ENCODE measurements at places on chromosomes 11 and 22.
A peak's percentile ranks its signal among the peaks of the same experiment; 100 is the strongest.

GRCh38 chr11:85114786-85115185 lies 512.4 kb downstream of the DLG2 start:
- DNase-seq, result peak; percentile 65

- no peak for DNase-seq
These were observed 37.4 kb downstream of the KCNQ1 start for GRCh38 chr11:2482204-2482603.

DNA sequence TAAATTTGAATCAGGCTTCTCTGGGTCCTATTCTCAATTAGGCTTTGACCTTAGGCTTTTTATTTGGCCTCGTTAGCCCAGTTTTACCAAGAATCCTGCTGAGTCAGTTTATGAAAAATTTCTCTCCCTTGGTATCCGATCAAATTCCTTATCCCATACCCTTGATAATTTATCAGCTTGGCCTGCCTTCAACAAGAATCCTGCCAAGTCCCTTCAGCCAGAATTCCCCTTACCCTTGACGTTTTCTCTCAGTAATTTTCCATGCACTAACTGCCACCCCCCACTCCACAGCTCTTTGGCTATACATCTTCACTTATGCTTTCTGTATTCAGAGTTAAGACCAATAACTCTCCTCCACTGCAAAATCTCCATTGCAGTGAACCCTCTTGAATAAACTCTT lies 811.0 kb upstream of the CCDC90B start:
- DNase-seq, result peak; percentile 8

DNA sequence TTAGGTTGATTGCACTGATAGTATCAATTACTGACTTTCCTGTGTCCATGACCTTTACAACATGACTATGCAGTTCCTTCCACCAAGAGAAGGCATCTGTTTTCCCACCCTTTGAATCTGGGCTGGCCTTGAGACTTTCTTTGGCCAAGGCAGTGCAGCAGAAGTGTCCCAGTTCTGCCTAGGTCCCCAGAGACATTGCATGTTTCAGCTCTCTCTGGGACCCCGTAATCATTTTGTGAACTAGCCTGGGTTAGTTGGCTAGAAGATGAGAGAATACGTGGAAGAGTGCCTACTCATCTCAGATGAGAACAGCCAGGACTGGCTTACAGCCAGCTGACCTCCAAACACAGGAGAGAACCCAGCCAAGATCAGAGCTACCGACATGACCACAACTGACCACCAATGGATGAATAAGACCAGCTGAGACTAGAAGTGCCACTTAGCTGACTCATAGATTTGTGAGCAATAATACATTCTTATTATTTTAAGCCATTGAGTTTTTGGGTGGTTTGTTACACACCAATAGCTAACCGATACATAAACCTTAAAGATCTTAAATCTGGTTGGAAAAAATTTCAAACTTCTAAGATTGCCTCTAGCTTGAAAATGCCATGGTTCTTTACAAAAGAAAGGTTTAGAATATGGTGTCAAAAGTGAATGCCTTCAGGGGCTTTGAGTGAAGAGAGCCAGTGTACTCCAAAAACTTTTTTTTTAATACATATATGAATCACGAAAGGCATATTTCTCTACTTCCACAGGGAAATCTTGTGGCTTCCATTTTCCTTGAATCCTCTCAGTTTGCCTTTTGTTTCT lies 145.2 kb downstream of the FBXO7 start:
- peak; percentile 67 for DNase-seq

DNA sequence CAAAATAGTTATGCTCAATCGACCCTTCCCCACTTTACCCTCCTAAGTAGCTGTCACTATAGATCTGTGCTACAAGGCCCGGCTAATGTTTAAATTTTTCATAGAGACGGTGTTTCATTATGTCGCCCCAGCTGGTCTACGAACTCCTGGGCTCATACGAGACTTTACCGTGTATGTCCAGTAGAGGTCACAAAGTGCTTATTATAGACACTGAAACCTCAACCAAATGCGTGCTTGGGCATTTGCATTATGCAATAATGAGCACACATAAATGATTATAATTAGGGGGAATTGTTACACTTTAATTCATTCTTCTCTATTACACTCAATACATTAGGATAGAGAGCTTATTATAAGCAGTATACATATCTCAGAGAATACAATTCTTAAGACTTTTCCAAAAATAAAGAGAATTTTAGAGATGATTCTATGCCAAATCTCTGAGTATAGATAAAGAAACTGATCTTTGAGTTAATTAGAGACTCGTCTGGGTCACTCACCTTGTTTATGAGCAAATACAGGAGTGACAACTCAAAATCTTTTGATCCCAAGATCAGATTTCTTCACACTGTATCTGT lies 12.5 kb upstream of the MRPL16 start:
- peak; percentile 25 for DNase-seq

GRCh38 chr11:22577854-22578253 lies 47.8 kb downstream of the FANCF start:
- DNase-seq, result no peak

DNA sequence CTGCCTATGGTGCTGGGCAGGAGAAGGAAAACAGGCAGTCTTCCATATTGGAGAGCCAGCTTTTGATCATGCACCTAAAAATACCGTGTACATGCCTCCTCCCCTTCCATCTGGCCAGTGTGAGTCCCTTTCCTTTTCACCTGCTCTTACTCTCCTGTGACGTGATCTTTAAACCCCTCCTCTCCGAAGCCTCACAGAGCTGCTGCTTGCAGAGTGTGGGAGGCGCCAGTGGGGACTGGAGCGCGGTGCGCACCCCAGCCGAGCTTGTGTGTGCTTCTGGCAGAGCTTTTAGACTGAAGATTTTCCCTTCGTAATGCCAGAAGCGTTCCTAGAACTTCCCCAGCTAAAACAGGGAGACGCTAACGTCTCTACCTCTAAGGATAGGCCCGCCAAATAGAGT lies 29.8 kb downstream of the MUC6 start:
- DNase-seq, result no peak

DNA sequence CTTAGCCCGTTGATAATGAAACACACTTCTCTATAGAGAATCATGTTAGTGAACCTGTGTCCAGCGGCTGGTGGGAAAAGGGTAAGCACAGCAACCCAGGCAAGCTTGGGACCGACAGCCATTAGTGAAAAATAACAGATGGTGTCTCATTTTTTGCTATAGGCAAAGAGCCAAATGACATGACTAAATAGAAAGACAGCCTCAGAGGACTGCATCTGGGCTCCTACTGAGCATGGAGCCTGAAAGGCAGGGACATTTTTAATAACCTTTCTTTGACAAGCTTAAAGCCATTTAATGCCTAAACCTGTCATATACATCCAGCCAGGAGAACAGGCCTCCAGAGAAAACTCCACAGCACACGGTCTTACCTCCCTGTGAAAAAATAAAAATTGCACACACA lies 67.0 kb downstream of the FANCF start:
- peak; percentile 47 for DNase-seq

- DNase-seq, result no peak
These were observed 21.4 kb downstream of the YPEL1 start for GRCh38 chr22:21714059-21714770.

- DNase-seq, result no peak
These were observed at the start of gene MTNR1B for GRCh38 chr11:92969634-92970347. TSS of gene MTNR1B (plus strand) at chr11:92969651. CDS start at chr11:92969726, 75 bp downstream.

DNA sequence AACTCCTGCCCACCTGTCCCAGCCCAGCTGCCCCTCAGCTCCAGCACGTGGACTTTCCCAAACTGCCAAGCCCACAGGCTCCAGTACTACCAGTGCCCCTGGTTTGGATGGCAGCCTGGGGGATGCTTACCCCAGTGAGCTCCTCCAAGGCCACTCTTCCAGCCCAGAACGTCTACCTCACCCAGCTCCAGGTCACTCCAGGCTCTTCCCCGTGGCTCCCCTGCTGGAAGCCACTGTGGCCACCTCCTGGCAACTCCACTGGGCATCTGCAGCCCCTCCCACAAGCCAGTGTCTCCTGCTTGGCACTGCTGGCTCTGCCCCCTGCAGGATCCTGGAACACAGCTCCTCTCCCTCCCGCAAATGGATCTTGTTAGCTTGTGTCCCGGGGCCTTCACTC lies 29.3 kb downstream of the LMO1 start:
- DNase-seq, result no peak

DNA sequence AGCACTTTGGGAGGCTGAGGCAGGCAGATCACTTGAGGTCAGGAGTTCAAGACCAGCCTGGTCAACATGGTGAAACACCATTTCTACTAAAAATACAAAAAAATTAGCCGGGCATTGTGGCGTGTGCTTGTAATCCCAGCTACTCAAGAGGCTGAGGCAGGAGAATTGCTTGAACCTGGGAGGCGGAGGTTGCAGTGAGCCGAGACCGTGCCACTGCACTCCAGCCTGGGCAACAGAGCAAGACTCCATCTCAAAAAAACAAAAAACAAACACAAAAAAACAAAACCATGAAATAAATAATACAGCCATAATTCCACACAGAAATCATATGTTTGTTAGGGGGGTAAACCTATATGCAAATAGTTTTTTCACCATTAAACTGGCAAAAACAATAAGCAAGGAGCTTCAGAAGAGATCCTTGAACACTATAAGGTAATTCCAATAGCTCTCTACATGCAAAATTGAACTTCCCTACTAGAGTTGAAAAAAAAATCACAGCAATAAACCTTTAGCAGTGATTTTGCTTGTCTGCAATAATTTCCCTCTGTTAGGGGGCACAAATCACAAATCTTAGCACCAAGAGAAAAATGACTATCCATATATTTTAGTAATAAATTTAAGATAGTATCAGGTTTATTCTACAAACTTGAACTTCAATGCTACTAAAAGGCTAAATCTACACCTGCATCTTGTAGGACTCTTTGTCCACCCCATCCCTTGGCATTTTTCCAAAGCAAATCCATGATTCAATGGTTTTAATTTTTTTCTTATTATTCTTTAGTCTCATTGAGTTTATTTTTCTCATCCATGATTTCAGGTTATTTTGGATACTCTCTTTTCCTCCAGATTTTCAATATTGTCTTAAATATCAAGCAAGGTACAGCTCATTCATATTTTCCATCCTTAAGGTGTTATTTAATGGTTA lies 3.9 kb downstream of the CSTF3 start:
- no peak for DNase-seq

- DNase-seq, result peak; percentile 6
These were observed 27.9 kb upstream of the RBMXL2 start for GRCh38 chr11:7060868-7061267.

DNA sequence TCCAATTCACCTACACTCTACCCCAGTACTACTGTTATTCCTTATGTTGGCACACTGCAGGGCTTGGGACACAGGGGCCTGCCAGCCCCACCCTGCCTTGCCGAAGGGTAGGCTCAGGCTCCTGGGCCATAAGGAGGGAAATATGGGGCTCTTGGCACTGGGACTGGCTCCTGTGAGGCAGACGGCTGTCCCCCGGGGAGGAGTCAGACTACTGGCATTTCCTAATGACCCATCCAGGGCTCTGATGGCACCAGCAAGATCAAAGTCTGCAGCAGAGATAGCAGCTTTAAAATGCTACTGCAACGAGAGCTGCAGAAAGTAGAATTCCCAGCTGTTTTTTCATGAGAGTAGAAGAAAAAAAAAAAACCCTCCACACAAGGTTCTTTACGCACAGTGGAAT lies 42.2 kb upstream of the CYP2D6 start:
- no peak for DNase-seq

- peak; percentile 47 for DNase-seq
These were observed 334.5 kb downstream of the TTC28 start for GRCh38 chr22:28344918-28345703.

DNA sequence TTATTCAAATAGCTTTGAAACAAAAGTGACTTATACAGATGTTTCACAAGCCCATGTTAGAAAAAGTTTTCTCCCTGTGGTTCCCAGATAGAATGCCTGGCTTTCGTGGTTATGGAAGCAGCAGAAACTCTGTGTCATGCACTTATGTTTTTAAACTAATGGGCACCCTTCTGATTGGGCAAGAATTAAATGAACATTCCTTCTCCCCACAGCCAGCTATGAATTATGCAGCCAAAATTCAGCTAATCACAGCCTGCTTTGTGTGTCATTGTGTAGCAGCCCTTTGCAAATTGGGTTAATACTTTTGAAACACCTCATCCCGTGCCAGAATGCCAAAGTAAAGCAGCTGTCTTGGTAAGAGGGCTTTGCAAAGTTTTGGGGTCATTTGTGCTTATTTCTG lies 46.9 kb downstream of the PANX1 start:
- peak; percentile 94 for DNase-seq

DNA sequence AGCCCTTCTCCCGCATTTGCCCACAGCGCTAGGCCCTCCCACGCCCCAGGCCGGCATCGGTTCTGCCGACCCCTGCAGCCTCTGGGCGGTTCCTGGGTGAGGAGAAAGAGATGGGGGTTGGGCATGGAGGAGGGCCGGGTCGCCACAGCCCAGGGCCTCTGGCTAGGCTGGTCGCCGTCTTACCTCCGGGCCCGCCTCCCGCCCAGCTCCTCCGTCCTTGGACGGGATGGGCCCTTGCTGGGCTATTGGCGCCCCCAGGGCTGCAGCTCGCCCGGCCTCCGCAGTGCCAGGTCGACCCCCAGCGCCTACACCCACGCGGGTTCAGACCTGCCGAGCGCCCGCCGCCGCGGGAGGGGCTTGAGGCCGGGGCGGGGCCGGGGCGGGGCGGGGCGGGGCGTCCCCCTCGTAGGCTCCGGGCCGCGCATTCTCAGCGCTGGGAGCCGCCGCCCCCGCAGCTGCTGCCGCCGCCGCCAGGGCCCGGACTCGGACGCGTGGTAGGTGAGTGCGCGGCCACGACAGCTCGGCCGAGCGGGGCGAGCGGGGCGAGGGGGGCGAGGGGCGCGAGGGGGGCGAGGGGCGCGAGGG lies at the start of gene CD151:
Gene CD151 (plus strand): TSS at position 424 of the 585 bp plus-strand sequence. CDS start 3,118 bp downstream, outside the sequence.
- peak; percentile 58 for DNase-seq

DNA sequence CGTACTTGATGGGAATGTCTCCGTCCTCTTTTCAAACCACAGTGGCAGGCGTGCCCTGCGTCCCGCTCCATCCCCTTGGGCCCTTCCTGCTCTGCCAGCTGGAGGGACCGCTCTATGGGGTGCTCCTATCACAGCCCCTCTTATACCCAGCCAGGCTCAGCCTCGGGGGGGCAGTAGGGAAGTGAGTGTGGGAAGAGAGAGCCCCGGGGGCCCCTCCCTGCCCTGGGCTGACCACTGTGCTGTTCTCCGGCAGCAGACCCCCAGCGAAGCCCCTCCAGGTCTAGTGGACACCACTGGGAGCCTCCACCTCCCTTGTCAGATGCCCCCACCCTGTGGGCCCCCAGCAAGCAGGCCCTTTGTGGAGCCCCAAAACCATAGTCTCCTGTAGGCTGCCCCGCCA lies 572.5 kb downstream of the BRD1 start:
- DNase-seq, result no peak

DNA sequence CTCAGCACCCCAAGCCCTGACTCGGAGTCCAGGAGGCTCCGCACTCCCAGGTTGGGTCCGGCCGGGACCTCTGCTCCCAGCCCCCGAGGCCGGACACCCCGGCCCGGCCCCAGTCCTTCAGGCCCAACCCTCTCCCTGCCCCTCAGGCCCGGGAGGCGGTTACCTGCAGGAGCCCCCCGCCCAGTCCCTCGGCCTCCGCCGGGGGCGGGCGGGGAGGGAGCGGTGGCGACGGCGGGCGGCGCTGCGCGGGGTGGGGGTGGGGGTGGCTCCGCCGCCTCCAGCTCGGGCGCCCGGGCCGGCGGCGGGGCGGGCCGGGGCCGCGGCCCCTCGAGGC lies 310 bp downstream of the TCF20 start:
- DNase-seq, result no peak

GRCh38 chr22:37518509-37519267 lies 527 bp downstream of the CARD10 start:
- no peak for DNase-seq

GRCh38 chr11:110286298-110287040 lies 9.9 kb downstream of the RDX start:
- no peak for DNase-seq

GRCh38 chr11:110000031-110000502 lies 93.1 kb upstream of the ZC3H12C start:
- DNase-seq, result peak; percentile 93

Measured in fibroblast of skin of abdomen (primary cell).